ENCODE measurements at places on chromosomes 16 and 17.
A peak's percentile ranks its signal among the peaks of the same experiment; 100 is the strongest.

- no peak for DNase-seq
These were observed 4.7 kb downstream of the SERPINF1 start for GRCh38 chr17:1766382-1767135.

DNA sequence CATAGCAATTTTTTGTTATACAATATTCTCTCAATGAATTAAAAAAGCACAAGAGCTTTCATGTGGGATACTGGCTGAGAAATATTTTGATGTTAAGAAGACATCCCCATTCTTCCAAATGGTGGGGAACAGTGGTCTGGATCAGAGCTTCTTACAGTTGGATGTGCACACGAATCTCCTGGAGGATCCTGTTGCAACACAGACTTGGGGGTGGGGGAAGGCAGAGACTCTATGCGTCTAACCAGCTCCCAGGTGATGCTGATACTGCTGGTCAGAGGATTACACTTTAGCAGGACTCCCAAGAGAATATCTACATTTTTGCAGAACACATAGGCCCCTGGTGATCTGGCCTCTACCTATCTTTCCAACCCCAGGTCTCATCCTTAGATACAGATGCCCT lies 108.3 kb downstream of the SPACA3 start:
- no peak for DNase-seq

GRCh38 chr17:77146882-77147281 lies 6.1 kb downstream of the SEC14L1 start:
- DNase-seq, result no peak

- DNase-seq, result no peak
These were observed 29.4 kb upstream of the SLC13A2 start for GRCh38 chr17:28443901-28444638.

GRCh38 chr16:1407753-1408152 lies 6.8 kb downstream of the UNKL start:
- no peak for DNase-seq

- DNase-seq, result no peak
These were observed 5.5 kb downstream of the TANGO6 start for GRCh38 chr16:68848786-68849185.

DNA sequence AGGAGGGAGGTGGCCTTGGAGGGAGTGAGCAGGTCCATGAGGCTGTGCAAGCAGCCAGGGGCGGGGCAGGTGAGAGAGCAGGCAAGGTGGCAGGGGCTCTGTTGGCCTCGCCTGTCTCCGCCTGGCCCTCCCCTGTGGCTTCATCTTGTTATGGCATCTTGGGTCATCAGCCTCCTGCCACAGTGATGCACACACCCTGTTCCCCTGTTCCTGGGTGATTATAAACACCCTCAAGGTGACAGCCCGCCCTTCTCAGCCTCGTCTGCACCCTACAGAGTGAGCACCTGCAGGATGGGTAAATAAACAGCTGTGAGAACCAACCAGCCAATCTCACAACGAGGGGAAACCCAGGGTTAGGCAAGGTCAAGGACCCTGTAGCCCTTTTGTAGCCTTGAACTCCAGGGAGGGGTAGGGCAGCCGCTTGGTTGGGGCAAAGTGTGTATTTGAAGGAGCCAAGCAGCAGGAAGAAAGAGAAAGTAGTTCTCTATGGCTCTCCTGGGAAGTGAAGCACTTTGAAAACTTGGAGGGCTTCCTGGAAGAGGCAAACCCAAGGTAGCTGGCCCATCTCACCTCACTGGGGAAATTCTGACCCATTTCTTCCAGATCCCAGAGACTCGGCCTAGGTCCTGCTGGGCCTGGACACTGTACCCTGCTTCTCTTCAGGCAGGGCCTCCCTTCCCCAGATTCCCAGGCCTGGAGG lies 60.6 kb downstream of the NT5M start:
- no peak for DNase-seq

DNA sequence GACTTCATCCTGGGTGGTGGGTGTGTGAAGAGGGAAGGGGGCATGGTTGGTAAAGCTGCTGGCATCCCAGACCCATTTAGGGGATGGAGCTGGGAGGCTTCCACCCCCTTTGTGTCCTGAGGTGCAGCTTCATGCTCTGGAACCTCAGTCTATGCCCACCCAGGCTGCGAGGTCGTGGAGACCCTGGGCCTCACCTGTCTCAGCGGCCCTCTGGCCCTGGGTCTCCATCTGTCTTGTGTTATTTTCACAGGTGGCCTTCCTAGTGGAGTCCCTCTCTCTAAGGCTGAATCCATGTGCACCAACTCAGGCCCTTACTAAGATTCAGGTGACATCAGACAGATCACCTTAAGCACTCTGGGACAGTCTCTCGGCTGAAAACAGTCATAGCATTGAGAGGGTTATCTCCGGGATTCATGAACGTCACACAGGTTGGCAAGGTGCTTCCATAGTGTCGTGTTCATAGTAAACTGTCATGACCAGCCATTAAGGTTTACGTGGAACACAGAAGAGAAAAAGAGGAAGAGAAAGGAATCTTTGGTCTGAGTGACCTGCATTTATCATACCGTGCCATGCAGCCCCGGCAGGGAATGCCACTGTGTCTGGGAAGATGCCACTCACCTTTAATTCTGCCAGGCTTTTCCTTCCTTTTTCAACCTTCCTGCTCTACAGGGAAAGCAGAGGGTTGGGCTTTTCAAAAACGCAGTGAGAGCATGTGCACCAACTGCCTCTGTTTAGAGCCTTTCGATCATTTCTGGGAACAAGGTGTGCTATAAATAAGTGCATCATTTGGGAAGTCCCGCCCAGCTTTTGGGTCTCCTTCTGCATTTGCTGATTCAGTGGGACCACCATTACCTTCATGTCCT lies 4.5 kb upstream of the FOXL1 start:
- DNase-seq, result no peak

- peak; percentile 19 for DNase-seq
These were observed 526 bp downstream of the ZZEF1 start for GRCh38 chr17:4142107-4142900.

DNA sequence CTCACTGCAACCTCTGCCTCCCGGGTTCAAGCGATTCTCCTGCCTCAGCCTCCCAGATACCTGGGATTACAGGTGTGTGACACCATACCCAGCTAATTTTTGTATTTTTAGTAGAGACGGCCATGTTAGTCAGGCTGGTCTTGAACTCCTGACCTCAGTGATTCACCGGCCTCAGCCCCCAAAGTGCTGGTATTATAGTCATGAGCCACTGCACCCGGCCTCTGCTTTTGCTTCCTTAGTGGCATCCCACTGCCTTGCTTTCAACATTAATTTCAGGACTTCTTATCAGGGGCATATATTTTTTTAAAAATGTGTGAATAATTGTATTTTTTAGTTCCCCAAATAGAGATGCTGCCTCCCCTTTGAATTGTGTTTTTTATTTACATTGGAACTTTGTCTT lies 98.8 kb downstream of the SYCE1L start:
- no peak for DNase-seq

GRCh38 chr16:73878611-73879010 lies 418.0 kb upstream of the PSMD7 start:
- DNase-seq, result no peak

DNA sequence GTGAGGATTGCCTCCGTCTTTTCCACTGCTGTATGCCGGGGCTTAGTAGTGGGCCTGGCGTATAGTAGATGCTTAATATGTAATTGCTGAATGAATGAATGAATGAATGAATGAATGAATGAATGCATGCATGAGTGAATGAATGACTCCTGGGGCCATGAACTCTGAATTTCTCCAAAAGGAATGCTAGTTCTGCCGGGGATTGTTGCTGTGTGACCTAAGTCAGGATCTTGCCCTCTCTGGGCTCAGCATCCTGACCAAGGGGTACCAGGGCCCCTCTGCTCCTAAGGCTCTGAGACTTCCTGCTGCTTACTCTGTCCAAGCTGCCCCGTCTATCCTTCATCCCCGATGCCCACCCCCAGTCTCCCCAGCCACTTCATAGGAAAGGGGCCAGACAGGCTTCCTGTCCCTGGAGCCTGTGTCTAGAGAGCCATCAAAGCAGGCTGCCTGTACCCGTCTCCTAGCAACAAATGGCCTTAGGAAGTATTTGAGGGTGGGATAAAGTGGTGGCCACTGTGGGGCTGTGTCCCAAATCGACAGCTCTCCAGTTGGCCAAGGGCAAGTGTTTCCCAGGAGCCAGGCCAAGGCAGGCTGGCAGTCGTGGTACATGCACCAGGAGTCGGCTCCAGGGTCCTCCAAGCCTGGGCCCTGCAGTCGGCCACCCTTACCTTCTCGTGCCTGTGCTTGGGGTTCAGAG lies 11.6 kb upstream of the MPRIP start:
- DNase-seq, result no peak

- DNase-seq, result peak; percentile 73
These were observed at the start of gene CHRNE for GRCh38 chr17:4903051-4903818. CHRNE (minus strand) TSS chr17:4903098; CDS start chr17:4903063, 35 bp downstream.

- no peak for DNase-seq
These were observed 68.5 kb upstream of the ATP2A3 start for GRCh38 chr17:4032738-4033137.

DNA sequence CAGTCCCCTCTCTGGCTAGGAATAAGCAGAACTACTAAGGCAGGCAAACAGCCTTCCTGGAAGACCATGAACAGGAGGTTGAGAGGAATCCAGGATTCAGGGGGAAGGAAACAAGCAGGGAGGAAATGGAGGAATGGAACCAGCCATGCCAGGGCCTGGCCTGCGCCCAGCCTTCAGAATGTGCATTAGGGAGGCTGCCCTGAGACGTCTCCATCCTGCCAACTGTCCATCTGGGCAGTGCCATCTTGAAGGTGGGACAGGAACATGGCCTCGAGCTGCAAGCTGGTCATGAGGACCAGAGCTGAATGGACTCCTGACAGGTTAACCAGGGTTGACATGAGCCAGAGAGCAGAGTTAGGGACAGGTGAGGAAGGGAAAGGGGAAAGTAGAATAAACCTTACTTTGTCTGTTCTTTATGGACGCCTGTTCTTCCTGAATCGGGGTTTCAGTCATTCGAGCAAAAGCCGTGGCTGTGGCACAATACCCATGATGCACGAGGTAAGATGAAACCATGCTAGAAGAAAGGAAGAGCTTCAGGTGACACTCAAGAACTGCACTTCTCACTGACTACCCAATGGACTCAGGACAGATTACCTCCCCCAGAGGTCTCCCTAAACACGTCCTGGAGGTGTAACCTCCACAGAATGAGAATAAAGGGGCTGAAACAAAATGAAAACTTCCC lies 12.1 kb upstream of the GFOD2 start:
- DNase-seq, result no peak

- no peak for DNase-seq
These were observed 19.6 kb downstream of the OR1D5 start for GRCh38 chr17:3043737-3044365.

DNA sequence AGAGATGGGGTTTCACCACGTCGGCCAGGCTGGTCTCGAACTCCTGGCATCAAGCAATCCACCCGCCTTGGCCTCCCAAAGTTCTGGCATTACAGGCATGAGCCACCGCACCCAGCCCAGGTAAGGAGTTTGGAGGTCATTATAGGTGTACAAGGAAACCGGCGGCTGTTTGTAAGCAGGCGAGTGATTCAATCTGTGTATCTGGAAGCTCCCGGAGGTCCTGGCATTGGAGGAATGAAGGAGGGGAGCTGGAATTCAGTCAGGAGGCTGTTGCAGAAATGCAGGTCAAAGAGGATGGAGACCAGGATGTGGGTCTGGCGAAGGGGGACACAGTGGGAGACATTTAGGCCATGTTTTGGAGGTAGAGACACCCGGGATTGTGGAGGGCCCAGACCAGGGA lies 18.8 kb downstream of the CDC42EP4 start:
- DNase-seq, result no peak

DNA sequence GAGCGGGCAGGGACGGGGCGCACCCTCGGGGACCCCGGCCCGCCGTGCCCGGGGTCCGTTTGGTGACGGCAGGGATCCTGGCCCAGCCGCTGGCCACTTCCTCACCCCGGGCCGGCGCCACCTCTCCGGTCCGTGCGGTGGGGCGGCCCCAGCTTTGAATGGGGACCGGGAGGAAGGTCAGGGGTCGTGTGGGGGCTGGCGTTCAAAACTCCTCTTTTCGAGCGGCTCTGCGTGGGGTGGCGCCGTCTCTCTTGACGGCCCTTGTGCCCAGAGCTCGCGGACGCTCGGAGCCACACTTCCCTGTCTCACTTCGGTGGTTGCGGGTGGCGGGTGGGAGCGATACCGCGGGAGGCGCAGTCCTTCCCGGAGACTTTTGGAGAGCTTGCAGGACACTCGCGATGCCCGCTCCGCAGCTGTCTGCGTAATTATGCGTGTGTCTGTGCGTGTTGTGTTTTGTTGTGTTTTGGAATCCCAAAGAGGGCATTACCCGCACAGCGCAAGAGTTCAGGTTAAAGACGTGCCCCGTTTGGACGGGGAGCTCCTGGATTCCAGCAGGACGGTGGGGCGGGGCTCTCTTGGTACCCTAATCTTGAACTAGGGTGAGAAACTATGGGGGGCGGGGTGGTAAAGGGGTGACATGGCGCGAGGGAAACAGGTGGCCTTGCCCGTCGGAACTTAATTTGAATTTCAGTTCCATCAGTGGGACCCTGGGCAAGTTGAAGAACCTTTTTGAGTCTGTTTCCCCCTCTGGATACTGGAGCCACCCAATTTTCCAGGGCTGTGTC lies 637 bp downstream of the PLCG2 start:
- no peak for DNase-seq

GRCh38 chr17:73430165-73430680 lies 118.4 kb upstream of the CDC42EP4 start:
- DNase-seq, result no peak

GRCh38 chr17:82679586-82680465 lies 18.7 kb downstream of the RAB40B start:
- DNase-seq, result no peak

GRCh38 chr16:48556913-48557351 lies 53.0 kb downstream of the N4BP1 start:
- no peak for DNase-seq

GRCh38 chr16:11658896-11659708 lies 9.2 kb upstream of the SNN start:
- no peak for DNase-seq

- no peak for DNase-seq
These were observed 9.4 kb upstream of the SLC6A4 start for GRCh38 chr17:30244853-30245385.

DNA sequence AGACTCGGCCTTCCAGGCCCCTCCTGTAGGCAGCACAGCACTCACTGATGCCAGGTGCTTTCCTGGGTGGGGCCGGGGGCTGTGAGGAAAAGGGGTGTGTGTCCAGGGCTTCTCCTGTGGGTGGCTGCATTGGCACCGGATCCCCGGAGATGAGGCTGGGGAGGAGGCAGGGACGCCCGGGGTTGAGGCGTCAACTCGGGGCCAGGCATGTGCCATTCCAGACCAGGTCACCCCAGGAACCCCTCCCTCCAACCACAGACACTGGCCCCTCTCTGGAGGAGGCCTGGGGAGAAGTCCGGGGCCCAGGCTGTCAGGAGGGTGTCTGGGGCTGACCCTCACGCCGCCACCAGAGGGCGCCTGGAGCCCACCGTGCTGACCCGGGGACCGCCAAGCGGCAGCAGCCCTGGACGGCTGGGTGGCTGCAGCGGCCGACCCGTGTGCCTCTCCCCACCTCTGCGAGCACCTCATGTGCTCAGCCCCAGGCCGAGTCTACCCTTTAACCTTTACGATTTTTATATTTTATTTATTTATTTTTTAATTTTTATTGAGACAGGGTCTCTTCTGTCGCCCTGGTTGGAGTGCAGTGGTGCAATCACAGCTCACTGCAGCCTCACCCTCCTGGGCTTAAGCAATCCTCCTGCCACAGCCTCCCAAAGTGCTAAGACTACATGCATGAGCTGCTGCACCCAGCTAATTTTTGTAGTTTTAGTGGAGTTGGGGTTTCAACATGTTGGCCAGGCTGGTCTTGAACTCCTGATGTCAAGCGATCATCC lies 3.2 kb upstream of the METRN start:
- peak; percentile 73 for DNase-seq

Data from activated CD4-positive, alpha-beta T cell treated with anti-CD3 and anti-CD28 coated beads, Interleukin-2, amount 50 U/mL, for 4 hours (primary cell).